ENCODE measurements at places on chromosomes 3 and 15.
A peak's percentile ranks its signal among the peaks of the same experiment; 100 is the strongest.

DNA sequence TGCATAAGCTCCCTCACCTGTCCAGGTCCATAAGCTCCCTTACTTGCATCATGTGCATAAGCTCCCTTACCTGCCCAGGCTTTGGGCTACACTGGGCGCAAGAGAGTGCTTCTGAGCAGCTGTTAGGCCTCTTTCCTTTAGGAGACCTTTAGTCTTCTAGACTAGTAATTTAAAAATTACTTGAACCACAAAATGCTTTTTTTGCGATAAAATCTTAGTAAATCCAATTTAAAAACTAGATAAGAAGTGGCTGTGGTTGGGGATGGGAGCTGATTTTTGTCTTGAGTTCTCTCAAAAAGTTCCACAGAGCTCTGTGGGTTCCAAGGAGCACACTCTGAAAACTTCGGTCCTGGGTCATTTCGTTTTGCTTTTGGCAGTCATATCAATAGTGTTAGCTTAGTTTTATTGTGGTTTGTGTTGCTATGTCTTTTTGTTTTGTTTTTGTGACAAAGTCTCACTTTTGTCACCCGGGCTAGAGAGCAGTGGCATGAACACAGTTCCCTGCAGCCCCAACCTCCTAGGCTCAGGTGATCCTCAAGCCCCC is 6.7 kb downstream of the CEMIP start:
- DNase-seq = no peak

- DNase-seq = no peak
Observed at GRCh38 chr3:177751770-177752169, 554.5 kb upstream of the TBL1XR1 start.

- no peak for DNase-seq
Observed at GRCh38 chr15:69400850-69401249, 13.3 kb upstream of the KIF23 start.

DNA sequence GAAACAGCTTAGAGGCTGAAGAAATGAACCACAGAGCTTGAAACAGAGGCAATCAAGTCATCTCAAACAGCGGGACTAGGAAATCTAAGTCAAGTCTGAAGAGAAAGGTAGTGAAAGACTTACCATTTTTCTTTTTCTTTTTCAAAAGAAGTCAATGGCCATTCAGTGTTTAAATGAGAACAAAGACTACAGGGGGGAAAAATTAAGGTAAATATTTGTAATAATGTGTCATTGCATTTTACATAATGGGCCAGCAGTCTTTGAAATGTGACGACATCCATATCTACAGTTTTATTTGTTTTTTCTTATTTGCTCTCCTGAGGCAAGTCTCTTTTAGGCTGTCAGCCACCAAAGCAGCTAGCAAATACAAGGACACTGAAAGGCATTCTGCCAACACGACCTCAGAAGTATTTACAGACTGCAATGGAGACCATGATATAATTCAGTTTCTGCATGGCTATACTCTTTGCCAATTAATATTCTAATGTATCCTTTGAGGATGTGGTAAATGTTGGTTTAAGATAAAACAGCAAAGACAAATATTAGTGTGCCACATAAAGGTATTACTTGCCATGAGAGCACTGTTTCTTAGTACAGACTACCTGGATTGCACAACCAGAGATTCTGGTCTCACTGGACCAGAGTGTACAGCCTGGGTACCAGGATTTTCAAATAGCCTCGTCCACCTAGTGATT is 307.0 kb upstream of the THBS1 start:
- DNase-seq = no peak

- DNase-seq = no peak
Observed at GRCh38 chr3:52053307-52054304, 2.8 kb downstream of the DUSP7 start.

DNA sequence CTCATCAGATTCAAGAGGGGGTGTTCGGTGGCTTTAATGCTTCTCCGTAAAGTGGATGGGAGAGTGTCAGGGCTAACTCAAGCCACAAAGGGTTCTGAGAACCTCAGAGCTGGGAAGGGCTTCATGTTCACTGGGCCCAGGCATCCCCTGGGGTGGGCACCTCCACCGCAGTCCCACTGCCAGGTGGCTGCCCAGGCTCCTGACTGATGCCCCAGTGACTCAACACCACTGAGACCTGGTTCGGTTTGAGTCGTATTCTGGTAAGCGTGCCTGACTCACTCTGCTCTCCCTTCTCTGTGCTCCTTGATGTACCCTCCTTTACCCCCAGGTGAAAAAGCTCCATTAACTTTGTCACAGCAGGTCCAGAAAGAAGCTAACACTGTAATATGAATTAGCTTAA is 304.6 kb downstream of the RPLP1 start:
- no peak for DNase-seq

DNA sequence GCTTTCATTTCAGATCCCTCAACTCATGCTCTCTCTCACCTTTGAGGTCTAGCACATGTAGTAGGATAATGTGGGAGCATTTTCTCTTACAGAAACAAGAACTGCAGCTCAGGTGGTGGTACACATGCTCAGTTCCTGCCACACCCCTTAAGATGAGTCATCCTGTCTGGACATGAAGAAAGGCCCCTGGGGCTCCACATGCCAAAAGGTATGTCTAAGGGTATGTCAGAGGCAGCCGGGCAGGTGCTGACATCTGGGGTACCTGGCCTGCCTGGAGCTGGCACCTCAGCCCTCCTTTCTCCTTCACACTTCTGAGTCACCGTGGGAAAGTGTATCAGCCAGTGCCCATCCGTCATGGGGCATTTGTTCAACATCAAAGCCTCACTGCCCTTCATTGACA is 209.9 kb downstream of the OCA2 start:
- no peak for DNase-seq

DNA sequence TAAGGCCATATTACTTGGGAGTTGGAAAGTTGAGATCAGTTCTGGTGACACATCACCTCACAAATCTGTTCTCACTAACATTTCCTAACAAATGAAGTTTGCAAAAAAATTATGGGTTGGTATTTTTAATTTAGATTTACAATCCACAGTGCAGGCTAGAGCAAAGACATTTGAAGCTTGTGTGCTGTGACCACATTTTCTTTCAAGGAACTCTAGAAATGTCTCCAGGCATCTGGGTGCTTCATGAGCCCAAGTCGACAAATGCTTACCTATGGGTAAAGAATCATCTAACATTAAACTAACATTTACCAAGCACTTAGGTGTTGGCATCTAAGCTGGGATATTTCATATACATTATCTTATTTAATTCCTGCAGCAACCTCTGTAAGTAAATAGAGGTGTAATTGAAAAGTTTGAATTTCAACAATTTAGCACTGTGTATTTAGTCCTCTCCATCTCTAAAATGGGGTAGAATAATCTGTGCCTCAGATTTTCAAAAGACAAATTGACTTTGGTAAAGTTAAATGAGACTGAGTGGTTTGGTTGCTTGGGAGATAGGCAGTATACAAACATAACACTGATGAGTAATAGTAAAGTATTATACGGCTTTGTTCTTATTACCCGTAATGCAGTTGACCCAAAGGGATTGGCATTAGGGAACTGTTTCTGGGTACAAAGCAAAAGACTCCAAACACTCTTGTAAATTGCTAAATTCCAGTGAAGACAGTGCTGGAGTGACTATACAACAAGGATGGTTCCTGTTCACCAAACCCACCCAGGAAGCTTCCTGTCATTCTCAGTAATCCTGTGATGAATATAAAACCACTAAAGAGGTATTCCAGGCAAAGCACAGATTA is 162.5 kb downstream of the TPRG1 start:
- DNase-seq = no peak

GRCh38 chr15:28989896-28990295 is 104.1 kb downstream of the APBA2 start:
- no peak for DNase-seq

DNA sequence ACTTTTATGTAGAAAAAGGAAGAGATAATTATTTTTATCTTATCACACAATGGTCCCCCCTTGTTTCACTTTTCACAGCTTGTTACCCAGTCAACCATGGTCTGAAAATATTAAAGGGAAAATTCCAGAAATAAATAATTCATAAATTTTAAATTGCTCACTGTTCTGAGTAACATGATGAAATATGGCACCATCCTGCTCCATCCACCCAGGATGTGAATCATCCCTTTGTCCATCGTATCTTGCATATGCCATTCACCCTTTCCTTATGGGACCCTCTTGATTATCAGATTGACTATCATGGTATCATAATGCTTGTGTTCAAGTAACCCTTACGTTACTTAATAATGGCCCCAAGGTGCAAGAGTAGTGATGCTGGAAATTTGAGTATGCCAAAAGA is 43.7 kb downstream of the ANKRD28 start:
- DNase-seq = no peak

DNA sequence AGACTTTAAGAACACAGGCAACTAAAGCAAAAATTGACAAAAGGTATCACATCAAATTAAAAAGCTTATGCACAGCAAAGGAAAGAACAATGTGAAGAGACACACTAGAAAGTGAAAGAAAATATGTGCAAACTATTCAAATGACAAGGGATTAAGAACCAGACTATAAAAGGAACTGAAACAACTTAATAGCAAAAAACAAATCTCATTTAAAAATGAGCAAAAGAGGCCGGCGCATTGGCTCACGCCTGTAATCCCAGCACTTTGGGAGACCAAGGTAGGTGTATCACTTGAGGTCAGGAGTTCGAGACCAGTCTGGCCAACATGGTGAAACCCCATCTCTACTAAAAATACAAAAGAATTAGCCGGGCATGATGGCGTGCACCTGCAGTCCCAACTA is 14.4 kb downstream of the NGLY1 start:
- DNase-seq = no peak

GRCh38 chr15:31083370-31083780 is 18.1 kb downstream of the TRPM1 start:
- no peak for DNase-seq

DNA sequence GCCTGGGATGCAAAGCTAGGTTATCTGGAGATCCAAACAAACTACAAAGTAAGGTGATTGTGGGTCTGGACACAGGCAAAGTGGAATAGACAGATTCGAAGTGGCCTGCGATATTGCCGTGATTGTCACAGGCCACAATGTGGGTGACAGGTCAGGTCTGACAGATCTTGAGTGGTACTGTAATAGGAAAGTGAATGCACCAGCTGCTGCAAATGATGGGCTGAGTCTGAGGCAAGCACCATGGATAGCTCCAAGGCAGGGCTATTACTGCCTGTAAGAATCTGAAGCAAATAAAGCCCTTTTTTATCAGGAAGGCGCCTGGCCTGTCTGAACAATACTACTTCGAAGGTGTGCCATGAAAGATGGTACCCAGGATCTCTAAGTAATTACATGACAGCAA is 10.0 kb downstream of the ARMC8 start:
- no peak for DNase-seq

DNA sequence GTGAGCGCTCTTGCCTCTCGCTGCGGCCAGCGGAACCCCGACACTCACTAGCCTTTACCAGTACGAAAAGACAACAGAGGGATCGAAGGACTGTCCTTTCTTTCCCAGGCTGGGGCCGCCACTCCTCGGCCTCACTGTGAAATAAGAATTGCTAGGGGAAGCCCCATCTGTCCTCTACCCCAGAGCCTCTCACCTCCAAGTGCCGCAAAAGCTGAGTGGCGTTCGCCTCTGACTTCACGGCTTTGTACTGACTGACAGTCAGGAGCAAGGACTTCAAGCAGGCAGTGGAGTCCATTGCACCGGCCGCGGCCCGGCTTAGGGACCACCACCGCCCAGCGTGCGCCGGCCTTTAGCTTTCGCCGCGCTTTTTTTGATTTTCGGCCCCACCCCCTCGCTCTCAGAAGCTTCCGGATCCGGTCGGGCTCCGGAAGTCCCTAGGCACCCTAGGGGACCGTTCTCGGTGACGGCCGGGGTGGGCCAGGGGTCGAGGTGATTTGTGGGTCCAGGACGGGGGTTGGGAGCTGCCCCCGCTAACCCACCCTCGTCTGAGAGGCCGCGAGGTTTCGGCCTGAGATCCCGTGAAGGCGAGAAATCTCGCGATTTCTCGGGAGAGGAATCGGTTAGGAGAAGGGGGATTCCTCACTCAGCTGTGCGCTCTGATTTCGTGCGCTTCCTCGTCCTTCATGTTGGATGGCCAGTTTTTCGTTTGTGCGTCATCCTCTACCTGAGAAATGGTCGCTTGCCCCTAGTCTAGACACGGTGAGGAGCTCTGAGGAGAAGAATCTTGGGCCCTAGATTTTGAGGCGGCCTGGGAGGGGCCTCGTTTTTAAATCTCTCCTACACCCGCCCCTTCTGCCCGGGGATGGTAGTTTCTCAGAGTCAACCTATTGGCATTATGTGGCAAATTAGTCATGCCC is at the start of the genes CIP2A and DZIP3:
Gene CIP2A, minus strand, starts transcription at position 358 of the 917 bp plus-strand sequence. Its CDS starts 63 bp downstream, at position 295.
Gene DZIP3, plus strand, starts transcription at position 642 of the 917 bp plus-strand sequence. CDS start 15,685 bp downstream, outside the sequence.
- peak; percentile 67 for DNase-seq

DNA sequence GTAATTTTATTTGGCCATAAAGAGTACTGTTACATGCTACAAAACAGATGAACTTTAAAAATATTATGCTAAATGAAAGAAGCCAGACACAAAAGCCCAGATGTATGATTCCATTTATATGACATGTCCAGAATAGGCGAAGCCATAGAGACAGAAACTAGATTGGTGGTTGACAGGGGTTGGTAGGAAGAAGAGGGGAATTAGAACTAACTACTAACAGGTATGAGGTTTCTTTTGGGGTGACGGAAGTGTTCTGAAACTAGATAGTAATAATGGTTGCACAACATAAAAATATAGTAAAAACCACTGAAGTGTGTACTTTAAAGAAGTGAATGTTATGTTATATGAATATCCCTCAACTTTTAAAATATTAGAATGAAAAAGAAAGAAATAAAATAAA is 66.1 kb downstream of the GBE1 start:
- no peak for DNase-seq

GRCh38 chr3:197478746-197479668 is 76.8 kb downstream of the BDH1 start:
- DNase-seq = no peak

- no peak for DNase-seq
Observed at GRCh38 chr15:26561896-26562295, 211.0 kb downstream of the GABRB3 start.

DNA sequence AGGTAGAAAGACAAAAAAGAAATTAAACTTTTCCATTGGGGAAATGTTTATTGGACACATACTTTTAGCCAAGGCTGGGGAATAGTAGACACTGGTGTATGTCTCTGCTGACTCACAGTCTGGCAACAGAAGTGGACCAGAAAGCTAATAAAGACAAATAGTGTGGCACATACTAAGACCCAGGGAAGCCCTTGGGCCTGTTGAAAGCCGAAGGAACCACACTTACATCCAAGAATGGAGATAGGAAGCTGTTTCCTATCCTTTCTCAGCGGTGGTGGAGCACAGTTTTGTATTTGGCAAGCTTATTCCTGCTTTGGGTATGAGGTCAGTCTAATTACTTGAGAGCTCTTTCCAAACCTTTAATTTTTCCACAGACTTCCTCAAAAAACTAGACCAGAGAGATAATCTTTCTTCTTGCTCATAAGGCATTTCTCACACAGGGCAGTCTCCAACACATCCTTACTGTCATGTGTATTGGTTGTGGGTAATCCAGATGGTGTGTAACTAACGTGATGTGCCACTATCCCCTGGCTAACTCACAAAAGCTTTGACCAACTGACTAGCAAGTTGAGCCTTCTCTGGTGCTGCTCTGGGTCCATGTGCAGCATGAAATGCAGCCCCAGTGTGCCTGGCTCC is 279.1 kb upstream of the IGF1R start:
- no peak for DNase-seq

GRCh38 chr3:15341030-15341726 is 8.8 kb upstream of the SH3BP5 start:
- DNase-seq = no peak

Measured in GM12892 (cell line).